ENCODE measurements at places on chromosomes 16 and 17.
A peak's percentile ranks its signal among the peaks of the same experiment; 100 is the strongest.

DNA sequence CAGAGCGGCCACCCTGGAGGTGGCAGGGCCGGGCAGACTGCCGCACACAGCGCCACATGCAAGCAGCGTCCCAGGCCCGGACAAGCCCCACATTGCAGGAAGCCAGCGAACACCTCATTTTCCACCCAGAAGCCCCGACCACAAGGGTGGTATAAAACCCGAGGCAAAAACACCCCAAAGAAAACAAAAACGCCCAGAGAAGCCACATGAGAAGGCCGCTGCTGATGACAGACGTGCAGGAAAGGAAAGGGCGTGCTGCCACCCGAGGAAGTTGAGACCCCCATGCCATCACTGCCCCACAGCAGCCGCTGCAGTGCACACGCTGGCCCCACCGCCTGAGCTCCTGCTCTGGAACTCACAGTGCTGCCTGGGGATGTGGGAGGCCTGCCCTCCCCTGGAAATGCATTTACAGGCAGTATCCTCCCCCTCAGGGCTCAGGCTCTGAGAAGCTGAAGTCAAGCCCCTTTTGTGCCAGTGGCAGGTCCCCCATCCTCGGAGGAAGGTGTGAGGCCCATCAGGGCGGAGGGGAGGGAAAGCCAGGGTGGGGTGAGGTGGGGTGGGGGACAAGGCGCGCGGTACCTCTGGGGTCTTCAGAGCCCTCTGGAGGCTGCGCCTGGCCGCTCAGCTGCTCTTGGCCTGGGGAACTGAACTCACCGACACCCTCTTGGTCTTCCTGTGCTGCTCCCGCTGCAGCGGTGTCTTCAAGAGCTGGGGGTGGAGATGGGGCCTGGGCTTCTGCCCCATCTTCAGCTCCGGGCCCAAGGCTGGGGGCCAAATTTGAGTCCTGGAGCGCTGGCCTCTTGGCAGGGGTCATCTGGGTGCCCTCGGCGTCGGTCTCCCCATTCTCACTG lies 62.0 kb downstream of the IL21R start:
- DNase-seq: no peak

GRCh38 chr16:21600031-21600773 lies 825 bp downstream of the METTL9 start:
- peak; percentile 46 for DNase-seq

DNA sequence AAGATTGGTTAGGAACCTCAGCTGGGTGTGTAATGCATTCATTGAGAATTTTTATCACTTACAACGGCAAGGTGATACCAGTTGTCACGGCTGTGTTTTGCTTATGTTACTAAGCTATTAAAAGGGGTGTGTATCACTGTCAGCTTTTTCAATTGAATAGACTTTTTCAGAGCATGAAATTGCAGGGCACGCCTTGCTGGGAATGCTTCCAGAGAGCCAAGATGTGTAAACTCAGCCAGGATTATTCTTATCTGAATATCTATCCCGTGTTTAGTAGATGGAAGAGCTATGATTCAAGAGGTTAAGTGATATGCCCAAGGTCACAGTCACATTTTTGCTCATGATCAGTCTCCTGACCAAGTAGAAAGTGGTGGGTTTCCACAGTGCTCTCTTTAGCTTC lies 6.6 kb upstream of the TEKT3 start:
- peak; percentile 88 for DNase-seq

DNA sequence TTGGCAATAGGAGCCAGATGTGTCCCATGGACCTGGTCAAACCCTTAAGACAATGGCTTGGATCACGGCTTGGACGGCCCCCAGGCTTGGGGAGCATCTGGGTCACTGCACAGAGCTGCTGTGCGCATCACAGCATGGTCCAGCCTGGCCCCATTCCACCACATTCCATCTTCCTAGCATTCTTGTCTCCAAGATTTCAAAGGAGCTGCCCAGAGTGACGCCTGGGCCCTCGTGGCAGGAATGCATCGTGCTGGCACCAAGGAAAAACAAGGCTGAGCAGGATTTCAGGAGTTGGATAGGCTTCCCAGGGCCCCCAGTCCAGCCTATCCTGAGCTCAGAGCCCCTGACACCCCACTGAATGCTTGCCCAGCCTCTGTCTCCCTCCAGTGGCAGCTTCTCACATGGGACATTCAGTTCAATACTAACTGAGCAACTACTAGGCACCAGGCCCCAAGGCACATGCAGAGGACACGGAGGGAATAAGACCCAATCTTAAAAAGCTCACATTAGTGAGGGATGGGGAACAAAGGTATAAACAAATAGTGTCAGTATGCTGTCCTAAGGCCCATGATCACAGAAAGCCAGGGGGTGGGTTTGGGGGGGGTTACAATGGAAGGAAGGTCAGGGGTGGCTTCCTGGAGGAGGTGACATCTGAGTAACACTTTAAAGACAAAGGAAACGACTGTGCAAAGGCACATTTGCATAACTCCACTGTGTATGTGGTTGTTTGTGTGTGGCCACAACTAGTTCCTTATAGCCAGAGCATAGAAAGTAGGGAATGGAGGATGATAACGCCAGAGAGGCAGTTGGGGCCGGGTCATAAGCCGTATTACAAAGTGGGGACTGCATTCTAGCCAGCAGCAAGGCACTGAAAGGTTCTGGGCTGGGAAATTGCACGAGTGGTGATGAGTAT lies 34.1 kb downstream of the TK2 start:
- peak; percentile 48 for DNase-seq

- DNase-seq: peak; percentile 82
Measured at GRCh38 chr17:74744714-74745547, 3.5 kb upstream of the NHERF1 start.

DNA sequence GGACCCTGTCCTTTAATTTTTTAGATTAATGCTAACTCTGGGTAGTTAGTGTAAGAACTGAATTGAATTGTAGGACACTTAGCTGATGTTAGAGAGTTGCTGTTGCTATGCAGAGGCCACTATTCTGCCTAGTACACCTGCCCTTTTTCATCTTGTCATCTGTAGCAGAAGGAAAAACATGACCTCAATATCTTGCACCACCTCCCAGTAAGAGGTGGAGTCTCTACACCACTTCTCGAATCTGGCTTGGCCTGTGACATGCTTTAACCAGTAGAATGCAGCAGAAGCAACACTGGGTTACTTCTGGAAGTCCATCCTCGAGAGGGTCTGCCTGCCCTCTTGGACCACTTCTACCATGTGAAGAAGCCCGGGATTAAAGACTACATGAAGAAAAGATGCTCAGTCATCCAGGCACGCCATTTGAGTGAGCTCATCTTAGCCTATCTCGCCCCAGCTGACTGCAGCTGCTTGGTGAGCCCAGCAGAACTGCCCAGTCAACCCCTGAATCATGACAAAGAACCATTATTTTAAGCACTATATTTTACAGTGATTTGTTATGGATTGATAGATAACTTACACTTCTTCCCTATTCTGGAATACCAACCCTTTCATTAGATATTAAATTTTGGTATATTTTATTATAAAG lies 153.5 kb downstream of the MYO1D start:
- DNase-seq: no peak

DNA sequence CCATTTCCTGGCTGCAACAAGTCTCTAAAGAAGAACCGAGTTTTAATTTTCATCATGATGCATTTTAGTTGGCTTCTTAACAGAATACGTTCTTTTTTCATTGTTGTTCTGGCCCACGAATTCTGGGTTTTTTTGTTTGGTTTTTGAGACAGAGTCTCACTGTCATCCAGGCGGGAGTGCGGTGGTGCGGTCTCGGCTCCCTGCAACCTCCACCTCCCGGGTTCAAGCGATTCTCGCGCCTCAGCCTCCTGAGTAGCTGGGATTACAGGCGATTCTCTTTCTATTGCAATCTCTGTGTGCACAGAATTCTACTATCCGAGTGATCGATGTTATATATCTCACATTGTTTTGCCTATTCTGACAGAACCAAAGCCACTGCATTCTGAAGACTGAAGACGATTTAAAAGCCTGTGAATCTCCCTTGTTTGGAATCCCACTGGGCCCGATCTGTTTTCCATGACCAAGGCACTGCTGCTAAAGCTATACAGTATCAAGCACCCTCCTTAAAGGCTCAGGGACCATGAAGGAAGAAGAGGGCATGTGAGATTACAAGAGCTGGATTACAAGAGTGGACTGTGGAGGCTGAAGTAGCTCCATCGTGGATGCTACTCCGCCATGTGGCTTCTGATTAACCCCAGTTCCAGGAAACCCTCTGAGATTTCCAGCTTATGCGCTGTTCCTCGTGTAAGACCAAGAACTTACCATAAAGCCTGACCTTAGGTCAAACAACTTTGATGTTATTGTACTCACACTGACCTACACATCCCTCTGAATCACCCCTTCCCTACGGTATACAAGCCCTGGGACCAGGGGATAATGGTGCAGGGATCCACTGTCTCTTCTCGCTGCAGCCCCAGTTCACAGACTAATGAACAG lies 44.3 kb downstream of the ADCY9 start:
- no peak for DNase-seq

DNA sequence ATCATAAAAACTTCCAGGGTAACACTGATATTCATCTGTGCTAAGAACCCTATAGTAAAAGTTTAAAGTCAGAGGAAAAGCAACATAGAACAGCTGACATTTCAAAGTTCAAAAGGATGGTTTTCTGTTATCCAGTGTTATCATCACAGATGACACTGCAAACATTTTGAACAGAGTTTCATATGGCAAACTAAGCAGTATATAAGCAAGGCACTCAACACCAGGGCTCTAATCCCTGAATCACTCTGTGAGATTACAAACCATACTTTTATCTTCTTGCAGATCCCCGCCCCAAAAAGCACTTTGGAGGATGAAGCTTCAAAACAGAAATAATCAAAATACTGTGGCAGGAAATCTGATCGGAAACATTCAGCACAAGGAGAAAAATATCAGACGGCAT lies 508.2 kb upstream of the KIF2B start:
- no peak for DNase-seq

GRCh38 chr16:67561501-67561823 lies 864 bp upstream of the CTCF start:
- DNase-seq: no peak

DNA sequence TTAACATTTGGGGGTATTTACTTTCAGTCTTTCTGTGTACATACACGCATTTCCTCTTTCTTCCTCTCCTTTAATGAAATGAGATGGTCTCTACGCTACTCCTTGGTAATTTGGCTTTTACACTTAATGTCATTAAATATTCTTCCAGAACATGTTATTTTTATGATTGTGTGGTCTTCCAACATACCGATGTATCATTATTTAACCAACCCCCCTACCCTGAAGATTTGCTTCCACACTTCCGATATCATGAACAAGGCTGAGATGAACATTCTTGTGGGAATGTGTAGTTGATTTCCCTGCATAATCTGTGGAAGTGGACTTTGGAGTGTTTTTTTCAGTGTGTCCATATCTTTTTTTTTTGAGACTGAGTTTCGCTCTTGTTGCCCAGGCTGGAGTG lies 2.3 kb upstream of the PGS1 start:
- no peak for DNase-seq

- DNase-seq: no peak
Measured at GRCh38 chr16:3148256-3149192, 13.7 kb downstream of the ZNF213 start.

GRCh38 chr17:81999587-81999975 lies 22.2 kb downstream of the ASPSCR1 start:
- no peak for DNase-seq

- no peak for DNase-seq
Measured at GRCh38 chr17:78803186-78803845, 21.2 kb upstream of the CYTH1 start.

GRCh38 chr17:59327981-59328290 lies 3.5 kb upstream of the YPEL2 start:
- no peak for DNase-seq

DNA sequence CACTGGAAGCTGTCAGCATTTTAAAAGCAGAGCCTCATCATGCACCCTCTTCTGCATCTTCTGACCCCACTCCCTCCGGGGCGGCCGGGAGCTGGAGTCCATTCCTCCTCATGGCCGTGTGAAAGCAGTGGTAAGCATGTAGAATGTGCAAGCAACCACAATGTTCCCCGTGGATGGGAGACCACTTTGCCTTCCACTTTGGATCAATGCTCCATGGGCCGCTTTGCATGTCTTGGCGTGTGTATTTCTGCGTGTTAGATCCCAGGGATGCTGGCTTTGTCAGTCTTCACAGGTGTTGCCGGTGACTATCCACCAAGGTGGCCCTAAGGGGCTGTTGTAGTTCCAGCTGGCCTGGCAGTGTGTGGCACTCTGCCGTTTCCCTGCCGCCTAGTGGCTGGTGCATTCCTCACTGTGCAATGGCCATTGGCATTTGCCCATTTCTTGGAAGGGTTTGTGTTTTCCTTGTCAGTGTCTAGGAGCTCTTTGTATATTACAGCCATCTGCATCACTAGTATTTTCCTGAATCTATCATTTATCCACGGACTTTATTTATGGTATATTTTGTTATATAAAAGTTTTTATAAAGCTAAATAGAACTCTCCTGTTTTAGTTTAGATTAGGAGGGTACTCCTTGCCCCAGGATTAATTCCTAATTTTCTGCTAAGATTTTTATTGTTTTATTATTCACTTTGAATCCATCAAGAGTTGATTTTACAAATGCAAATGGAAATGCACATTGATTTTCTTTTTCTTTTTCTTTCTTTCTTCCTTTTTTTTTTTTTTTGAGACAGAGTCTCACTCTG lies 5.8 kb upstream of the ALDH3A1 start:
- peak; percentile 66 for DNase-seq

DNA sequence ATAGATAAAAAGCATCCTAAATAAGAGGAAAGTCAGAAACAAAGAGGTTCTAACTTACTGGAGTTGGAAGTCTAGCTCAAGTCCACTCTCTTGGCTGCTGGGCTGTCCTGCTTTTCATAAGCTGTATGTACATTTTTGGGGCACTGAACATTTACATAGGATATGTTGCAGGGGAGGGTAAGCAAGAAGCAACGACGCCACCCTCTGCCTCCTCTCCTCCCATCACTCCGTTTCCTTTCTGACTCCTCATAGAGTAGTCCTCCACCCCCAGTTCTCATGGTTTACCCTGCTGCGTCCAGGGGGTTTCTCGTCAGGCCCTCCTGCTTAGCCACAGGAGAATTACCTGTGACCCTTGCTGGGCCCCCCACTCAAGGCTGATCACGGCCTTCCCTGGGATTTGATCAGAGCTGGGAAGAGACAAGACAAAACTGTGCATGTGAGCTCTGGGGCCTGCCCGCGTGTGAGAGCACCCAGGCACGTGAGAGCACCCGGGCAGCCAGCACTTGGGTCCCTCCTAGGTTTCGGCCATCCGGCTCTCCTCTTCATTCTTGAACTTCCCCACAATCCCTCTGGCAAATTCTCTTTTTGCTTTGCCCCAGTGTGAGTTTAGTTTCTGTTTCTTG lies 37.1 kb downstream of the TMEM11 start:
- DNase-seq: no peak
